ENCODE measurements at places on chromosomes 16 and 17.
A peak's percentile ranks its signal among the peaks of the same experiment; 100 is the strongest.

DNA sequence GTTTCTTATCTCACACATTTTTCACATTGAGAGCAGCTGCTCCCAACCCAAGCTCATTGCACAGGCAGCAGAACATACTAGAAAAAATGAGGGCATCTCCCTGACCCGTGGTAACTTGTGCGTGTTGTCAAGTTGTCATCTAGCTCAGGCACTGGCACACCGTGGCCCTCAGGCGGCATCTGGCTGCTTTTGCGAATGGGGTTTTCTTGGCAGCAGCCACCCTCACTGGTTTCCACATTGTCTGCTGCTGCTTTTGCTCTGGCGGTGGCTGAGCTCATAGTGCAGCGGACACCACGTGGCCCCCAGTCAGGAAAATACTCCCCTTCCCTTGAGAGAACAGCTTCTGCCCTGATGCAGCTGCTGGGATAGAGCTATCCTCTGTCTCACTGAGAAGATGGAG, 9.4 kb upstream of the TEDC2 start:
- DNase-seq = no peak

GRCh38 chr17:61816538-61816937, 46.8 kb downstream of the BRIP1 start:
- no peak for DNase-seq

DNA sequence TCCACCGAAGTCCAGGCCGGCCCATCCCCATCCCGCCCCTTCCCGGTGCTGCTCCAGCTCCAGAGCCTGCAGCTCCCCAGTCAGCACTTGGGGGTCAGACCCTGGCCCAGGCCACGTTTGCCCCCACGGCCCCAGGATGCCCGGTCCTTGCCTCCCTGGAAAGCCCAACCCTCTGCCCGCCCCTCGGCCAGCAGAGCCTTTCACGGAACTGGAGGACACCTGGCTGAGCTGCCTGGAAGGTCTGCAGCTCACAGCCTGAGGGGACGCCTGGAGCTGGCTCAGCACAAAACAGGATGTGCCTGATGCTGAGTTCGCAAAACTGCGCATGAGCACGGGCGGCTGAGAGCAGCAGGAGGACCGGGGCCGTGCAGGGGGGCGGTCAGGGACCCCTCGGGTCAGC, 29.7 kb upstream of the SSTR5 start:
- no peak for DNase-seq

- no peak for DNase-seq
Measured at GRCh38 chr16:77937473-77938149, 84.7 kb upstream of the CLEC3A start.

GRCh38 chr17:65532101-65532890, 29.2 kb downstream of the AXIN2 start:
- DNase-seq = no peak

DNA sequence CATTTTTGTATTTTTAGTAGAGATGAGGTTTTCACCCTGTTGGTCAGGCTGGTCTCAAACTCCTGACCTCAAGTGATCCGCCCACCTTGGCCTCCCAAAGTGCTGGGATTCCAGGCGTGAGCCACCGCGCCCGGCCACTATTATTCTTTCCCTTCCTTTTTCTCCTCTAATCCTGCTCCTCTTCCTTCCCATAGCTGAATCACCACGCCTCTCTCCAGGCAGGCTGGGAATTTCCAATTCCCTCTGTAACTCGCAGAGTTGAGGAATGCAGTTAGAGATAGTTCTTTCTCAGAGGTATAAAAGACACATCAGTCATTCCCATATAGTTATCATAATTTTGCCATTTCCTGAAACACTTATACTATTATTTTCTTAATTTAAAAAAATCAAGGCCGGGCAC, 11.2 kb downstream of the METTL16 start:
- DNase-seq = no peak

DNA sequence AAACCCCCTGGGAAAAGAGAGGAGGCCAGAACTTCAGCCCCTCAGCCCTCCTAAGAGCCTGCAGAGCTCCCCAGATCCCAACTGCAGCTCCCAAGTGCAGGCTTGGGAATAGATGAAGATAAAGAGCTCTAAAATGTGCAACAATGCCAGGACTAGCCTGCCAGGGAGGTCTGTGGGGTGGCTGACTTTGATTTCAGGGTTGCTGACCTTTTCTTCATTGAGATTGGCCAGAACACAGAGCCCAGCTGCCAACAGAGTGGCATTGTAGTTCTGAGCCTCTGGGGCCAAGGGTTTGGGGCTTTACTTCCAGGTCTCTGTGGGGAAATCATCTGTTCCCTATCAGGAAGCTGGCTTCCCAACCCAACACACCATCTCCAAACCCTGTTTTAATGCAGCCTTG, 120.6 kb downstream of the COPRS start:
- DNase-seq = no peak

DNA sequence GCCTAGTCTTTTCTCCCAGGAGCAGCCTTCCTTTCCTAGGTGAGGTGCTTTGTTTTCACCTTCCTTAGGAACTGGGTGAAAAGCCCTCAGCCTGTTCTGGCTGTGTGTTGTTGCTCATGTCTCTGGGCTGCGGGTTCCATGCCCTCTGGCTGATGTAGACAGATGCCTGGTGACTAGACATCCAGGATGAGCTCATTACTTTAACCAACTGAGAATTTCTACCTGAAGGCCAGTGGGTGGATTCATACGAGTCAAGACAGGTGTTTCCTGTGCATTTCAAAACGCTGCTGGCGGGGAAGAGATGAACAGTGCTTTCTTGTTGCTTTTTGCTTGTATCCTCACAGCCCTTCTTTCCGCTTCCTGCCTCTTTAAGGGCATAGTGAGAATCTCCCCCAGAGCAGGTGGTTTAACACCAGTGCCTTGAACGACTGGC, 22.3 kb downstream of the SAP30BP start:
- DNase-seq = no peak

DNA sequence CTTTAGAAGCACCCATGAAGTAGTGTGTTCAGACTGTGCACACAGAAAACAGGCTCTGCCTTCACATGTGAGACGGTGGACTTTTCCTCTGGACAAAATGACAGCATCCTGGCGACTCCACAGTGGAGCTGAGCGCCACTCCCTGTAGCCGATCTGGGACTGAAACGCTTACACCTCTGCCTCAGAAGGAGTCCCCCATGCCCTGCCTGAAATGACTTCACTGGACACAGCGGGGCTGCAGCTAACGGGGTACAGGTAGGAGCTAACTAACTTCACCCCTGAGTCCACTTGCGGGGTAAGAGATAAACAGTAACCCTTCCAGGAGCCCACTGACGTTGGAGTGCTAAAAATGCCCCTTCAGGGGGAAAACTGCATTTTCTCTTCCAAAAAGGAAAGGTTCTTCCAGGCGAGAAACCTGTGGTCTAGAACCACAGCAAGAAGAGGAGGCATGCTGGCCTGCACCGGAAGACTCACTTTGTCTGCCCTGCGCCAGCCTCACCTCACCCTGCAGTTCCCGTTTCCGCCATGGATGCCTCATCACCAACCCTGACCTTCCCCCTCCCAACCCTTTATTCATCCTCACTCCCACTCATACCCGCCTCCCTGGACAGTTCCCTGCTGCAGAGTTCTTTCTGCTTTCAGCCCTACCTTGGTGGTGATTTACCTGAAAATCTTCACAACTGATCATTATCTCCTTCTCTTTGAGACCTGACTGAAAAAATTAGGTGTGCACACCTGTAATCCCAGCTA, 19.4 kb upstream of the ENDOV start:
- DNase-seq = no peak

DNA sequence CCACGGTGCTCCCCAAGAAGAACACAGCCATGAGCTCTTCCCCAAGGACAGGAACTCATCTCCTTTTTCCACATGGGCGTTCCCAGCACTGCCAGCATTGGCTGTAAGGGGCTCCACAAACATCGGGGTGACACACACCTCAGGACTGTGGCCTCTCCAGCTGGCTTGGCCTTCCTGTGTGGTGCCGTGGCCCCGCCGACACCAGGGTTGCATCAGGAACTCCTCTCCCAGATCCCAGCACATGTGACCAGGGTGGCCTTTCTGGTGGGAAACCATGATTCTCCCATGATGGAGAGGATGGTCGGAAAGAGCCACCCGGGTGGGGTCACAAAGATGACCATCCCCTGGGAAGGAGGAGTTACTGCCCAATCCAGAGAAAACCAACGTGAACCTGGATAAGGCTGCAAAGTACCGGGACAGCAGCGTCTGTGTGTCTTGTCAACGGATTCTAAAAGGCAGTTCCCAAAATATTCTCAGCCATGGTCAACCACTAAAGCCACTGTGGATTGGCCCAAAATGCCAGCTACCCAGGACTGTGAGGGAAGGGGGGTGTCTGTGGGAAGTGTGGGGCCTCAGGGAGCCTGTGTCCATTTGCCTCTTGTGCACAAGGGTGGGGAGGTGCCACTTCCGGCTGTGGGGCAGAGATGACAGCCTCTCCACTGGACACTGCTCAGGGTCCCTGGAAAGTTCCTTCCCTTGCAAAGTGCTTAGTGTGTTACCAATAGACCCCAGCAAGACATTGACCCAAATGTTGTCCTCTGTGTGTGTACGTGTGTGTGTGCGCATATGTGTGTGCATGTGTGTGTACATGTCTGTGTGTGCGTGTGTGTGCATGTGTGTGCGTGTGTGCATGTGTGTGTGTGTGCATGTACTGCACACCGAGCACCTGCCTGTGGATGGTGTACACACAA, 78.0 kb upstream of the CBX4 start:
- no peak for DNase-seq

DNA sequence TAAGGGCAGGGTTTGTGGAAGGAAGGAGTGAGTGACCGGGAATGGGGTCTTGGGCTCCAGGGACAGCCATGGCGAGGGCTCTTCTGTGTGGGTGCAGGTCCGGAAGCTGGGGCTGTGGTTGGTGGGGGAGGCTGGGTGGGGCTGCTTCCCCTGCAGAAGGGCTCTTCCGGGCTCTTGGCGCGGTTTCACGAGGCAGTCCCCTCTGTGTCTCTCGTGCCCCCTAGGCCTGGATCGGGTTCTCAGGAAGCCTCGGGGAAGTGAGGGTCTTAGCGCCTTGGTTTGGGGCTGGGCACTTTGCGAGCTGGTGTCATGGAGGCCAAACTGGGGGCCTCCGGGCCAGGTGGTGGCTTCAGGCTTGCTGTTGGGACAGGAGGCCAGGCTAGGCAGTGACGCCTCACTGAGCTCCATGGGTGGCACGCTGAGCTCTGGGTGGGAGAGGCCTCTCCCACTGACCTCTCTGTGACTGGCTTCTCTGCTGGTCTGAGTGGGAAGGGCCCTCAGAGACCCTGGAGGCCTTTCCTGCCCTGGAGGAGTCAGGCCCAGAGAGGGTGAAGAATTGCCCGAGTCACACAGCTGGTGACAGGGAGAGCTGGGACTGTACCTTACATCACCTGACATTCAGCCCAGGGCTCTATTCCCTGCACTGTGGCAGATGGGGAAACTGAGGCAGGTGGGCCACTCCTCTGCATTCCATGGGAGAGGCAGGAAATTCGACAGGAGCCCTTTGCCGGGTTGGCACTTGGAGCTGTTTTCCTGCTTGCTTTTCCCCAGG, 8.2 kb downstream of the ADCY7 start:
- no peak for DNase-seq

DNA sequence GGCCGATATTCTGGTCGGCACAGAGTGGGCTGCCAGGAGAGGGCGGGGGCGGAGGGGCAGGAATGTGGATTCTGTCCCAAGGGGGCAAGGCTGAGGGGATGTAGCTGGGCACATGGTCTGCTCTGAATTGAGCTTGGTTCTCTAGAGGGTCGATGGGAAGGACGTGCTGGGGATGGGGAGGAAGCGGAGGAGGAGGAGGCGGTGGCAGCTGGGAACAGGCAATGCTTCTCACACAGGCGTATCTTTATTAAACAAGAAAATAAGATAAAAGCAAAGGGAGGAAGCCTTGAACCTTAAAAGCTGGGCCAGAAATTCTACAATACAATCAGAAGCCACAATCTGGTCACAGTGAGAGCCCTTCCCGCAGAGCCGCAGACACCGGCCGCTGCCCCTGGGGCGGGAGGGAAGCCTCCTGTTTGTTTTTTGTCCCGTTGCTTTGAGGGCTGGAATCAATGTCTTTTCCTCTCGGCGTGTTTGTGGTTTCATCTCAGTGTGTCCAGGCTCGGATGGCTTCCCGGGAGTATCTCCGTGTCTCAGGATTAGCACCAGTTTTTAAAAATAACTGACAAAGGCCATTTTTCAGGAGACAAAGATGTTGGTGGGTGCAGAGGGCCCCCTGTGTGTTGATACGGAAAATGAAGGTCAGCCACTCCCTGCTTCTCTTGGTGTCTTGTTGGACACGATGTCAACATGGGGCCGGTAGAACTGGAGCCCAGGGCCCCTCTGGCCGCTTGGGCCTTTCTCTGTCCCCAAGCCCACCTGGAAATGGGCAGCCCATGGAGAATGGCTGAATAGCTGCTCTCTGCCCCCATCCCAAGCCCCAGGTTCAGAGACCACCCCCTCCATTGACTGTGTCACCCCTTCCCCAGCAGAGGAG, 12.3 kb upstream of the SLC7A5 start:
- peak; percentile 49 for DNase-seq

GRCh38 chr17:1480747-1481465, 11.6 kb downstream of the MYO1C start:
- no peak for DNase-seq

DNA sequence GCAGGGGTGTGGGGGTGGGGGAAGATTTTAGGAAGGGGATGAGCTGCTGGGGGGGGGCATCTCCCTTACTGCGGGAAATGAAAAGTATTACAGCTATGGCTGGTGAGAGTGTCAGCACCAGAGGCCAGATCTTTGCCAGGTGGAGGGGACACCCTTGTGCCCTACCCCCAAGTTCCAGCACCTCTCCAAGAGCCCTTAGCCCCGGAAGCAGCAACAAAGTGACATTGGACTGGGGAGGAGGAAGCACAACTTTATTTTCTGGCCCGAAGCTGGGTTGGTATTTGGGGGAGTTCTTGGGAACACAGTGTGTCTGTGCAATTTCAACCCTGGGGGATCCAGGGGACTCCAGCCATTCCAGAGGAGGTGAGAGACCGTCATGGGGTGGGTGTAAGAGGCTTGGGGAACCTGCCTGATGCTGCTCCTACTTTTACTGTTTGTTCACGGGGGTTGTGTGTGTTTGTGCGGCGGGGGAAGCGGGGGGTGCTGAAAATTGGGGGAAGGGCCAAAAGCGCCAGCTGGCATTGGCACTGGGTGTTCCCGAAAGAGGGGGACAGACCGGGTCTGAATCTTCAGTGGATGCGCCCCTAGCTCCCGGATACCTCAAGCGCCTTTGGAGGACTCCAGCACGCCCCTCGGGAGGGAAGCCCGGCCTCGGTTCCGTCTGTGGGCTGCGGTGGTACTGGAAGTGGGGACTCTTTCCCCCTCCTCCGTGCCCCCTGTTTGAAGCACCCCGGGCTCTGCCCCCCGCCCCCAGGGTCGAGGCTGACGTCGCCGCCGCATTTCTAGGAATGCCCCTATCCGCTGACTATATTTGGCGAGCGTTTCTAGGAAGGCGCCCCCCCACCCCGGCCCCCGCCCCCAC, 230.3 kb downstream of the MRTFB start:
- DNase-seq = no peak
